Mucosa of gallbladder (tissue), 1 donor: ENCODE measurements at places on chromosomes 2 and 18. TPM values are rescaled to one million over a fixed set of nuclear protein-coding genes. Genes with fewer than 3 reads are reported as not detected.

GRCh38 chr2:50223643-50224042 is 808.3 kb downstream of the NRXN1 start:
- no peak for DNase-seq

DNA sequence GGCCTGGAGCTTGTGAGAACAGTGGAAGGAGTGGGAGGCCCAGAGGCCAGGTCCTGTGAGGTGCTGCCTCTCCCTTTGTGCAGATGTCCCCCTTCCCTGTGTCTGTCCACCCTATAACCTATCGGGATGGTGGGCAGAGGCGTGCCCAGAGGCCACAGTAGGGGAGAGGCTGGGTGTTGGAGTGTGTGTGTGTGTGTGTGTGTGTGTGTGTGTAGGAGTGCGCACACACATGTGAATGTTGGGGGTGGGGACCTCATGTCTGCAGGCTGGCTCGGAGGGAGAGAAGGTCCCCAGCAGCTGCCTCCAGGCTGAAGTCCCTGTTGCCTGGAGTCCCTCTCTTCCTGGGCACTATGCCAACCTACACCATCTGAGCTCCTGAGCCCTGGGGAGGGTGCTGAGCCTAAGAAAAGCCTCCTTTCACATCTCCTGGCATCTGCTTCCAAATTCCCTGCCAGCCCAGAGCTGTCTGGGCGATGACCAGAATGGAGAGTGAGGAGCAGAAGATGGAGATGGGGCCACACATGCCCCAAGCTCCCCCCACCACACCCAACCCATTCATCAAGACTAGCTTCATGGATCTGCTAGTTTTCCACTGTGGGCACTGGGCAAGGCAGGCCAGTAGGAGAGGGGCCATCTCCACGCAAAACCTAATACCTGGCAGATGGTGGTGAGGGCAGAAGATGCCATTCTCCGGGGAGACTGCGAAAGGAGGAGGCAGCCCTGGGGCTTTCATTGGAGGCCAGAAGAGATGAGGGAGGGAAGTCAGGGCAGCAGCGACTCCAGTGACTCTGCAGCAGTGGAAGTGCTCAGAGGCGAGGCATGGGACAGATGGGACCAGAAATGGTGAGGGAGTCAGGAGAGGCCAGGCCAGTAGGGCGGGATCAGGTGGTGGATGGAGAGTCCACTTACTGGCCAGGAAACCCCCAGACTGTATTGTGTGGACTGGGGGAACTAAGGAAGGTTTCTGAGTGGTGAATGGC is 20.3 kb downstream of the KCNK3 start:
- DNase-seq: no peak

NPAS2 gene
- total RNA-seq: 47.4 TPM

- DNase-seq: no peak
Measured at GRCh38 chr2:180050246-180050645, 43.1 kb upstream of the CWC22 start.

DNA sequence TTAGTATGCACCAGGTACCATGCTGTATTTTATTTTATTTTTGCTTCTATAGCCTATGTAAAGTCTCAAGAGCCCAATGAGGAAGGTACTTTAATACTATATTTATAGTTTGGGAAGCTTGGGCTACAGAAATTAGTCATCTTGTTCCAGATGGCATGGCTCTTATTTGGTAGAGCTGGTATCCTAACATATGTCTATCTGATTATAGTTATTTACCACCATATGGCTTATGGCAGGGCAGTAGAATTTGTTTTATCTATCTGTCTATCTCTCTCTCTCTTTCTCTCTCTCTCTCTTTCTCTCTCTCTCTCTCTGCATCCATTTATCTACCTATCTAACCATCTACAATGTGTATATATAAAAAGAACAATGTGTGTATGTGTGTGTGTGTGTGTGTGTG is 1293.7 kb upstream of the SLC39A10 start:
- no peak for DNase-seq

SCN2A gene
- 1.7 TPM for total RNA-seq

ANKRD23 gene
- 6.9 TPM for total RNA-seq

- DNase-seq: no peak
Measured at GRCh38 chr2:173417341-173417740, 62.7 kb downstream of the CDCA7 start.

GRCh38 chr2:219681694-219682300 is 54.4 kb downstream of the SLC4A3 start:
- no peak for DNase-seq

DNA sequence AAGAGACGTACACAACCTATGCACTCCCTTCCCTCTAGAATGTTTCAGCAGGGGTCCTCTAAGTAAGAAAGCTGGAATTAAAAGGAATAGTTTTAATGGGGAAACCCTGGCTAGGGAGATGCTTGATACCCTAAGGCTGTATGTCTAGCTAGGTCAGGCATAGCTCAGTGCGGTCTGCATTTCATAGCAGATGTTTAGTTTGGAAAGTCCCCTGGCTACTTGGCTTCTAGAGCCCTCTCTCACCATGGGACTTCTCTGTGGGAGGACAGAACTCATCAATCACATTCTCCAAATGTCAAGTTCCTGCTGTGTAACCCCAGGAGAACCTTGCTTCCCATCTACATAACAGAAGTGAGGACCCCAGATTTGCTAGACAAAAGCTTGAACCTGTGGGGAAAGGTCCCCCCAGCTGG is 24.1 kb upstream of the ANXA4 start:
- DNase-seq: no peak

DGKD gene
- 24.3 TPM for total RNA-seq

DNA sequence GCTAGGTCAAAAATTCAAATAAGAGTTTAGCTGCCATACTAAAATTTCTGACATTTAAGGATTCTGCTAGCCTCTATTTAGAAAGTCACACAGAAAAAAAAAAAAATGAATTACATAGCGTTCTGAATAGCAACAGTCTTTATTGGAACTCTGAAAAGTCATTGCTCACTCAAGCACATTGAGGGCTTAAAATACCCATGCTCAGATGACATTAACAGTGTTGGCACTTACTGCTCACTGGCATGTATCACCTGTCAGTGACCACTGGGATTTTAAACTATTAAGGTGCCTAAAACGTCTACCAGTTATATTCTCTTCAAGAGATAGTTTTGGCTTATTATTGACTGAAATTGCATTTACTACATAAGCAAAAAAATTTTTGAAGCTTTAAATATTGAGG is 468.0 kb upstream of the SPHKAP start:
- DNase-seq: no peak

GRCh38 chr18:39399662-39400061 is 1834.1 kb upstream of the CELF4 start:
- DNase-seq: no peak

PAIP2B gene
- total RNA-seq: 6.9 TPM

NEU4 gene
- total RNA-seq: 34.8 TPM

DNA sequence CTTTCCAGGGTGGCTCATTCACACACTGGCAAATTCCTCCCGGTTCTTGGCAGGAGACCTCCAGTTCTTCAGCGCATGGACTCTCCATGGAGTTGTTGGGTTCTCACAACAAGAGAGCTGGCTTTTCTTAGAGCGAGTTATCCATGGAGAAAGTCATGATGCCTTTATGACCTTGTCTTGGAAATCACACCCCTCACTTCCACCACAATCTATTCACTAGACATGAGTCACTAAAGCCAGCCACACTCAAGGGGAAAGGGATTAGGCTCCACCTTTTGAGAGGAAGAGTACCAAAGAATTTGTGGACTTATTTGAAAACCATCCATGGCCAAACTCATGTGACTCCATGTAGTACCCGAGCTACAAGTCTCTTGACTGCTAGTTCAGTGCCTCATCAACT is 160.5 kb downstream of the SETBP1 start:
- no peak for DNase-seq

DNA sequence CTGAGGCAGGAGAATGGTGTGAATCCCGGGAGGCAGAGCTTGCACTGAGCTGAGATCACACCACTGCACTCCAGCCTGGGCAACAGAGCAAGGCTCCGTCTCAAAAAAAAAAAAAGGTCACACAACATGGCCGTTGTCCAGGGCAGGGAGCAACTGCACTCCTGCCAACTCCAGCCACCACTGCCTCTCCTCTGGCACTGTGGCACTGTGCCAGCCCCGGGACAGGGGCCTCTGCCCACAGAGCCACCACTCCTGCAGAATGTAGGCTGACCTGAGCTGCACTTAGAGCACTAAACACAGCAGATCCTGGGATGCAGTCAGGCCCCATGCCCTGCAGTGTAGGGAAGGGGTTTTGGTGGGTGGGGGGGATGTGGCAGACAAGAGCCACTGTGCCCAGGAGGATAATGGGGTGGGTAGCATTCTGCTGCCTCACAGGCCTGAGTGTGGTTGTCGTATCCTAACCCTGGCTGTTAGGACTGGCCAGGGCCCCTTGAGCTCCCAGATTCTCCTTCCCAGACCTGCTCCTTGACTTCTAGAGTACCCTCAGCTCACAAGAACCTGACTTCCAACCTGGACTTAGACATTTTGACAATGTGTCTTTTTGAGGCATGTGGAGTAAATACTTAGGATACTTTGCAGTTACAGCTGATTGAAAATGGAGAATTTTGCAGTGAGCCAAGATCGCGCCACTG is 69.4 kb upstream of the SH3RF3 start:
- DNase-seq: no peak

GRCh38 chr2:98867539-98868309 is 68.3 kb downstream of the CRACDL start:
- DNase-seq: no peak

DNA sequence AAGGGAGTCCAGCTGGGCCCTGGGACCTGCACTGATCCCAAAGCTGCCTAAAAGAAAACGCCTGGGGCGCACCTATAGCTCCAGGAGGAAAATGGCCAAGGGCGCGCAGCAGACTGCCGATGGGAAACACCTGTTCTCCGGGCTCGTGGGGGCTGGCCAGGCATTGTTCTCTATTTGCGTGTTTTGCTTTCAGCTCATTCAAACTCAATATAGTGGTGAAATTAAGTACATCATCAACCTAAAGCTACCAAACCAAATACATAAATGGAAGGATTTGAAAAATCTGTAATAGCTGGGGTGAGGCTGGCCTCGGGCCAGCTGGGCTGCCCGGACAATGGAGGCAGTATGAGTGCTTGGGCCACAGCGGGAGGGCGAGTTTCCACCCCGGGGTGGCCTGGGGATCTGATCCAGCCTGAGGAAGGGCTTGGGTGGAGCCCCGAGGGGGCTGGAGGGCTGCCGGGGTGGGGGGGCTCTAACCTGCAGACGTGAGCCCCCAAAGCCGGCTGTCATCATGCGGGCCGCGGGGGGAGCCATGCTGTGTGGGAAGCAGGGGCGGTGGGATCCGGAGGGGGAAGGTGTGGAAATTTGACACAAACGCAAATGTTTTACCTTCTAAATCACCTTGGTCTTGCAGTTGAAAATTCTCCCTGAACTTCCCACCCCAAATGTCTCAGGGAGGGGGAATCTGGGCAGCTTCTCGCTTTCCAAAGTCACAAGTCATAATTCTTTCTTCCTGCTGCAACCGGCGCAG is 77.6 kb downstream of the ASB1 start:
- DNase-seq: no peak

GRCh38 chr18:41714872-41715271 is 240.2 kb upstream of the PIK3C3 start:
- no peak for DNase-seq

DNA sequence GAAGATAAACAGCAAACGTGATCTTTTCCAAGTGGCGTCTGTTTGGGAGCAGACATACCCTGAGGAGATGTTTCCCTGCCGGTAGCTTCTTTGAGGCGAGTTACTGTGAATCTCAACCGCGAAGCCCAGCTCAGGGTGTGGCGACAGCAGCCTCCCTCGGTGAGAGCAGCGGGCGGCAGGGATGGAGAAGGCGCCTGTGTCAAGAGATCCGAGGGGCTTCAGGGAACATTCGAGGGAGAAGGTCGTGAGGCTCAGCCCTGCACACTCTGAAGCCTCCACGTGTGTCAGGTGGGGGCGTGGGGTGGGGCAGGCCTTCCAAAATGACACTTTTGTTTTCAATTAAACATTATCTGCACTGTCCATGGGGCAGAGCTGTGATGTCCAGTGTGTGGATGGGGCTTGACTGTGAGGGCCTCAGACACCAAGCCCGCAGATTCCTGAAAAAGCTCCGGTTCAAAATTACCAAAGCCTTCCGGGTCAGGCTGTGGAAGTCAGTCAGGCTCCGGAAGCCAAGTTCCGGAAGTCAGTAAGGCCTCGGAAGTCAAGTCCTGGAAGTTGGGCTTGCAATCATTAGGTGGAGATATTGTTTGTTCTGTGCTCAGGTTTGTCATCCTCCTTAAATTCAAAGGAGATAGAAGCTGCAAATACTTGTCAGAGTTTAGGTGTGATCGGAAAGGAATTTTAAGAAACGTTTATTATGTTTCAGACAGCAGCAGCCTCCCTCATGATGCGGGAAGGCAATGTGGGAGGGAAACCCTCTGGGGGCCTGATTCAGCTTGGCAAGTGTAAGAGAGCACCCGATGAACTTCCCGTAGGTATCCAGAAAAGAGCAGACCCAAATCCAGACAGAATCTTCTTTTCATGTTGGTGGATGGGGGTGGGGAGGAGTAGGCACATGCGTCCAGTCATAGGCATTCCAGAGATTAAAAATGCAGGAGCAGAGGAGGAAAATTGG is 20.7 kb downstream of the SMIM21 start:
- DNase-seq: no peak

GRCh38 chr18:42743373-42744138 is 371.9 kb downstream of the RIT2 start:
- DNase-seq: no peak

DNA sequence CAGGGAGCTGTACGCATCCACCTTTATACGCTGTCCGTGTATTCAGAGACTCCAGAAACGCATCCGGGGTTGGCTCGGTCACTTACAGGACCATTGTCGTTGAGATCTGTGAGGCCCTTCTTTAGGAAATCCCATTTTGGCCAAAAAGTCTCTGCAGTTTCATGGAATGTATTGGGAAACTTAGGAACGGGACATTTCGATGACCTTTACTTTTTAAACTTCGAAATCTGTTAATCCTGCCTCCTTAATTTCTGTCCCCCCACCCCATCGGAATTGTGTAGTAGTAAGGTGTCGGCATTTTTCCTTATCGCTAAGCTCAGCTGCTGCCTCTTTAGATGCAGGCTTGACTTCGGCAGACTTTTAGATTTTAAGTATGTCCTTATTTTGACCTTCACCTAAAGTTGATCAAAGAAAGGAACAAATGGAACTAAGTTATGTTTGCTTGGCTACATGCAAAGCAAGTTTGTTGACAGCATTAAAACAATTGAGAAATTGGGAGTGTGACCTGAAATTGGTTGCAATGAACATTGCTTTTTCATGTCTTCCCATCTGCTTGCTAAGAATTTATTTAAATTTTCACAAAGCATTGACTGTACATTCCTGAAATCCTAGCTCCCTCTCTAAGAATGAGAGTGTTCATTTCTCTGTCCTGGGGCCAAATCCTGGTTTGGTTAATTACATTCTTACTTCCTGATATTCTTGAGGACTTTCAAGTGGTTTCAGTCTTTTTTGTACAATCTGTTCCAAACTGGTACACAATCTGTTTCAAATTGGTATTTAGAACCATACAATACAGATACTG is 884 bp upstream of the RAPH1 start:
- no peak for DNase-seq
